ENCODE measurements at places on chromosomes 6 and 20.
A peak's percentile ranks its signal among the peaks of the same experiment; 100 is the strongest.

DNA sequence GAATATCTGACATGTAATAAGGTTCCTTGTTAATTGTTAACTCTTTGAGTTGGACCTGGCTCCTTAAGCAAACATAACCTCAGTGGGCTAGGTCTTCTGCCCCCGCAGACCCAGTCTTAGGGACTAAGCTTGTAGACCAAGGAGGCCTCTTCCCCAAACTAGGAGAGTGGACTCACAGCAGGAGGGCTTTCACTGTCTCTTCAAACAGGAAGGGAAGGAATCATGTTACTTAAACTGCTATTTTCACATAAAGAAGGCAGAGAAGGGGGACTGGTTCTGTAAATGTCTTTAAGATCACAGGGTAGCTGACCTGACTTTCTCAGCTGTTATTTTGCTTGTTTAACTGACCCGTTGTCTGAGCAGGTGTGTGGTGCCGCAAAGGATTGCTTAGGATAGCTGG is 34.9 kb upstream of the PRDM1 start:
- DNase-seq: no peak

- no peak for DNase-seq
Observed at GRCh38 chr20:35767683-35768481, 3.9 kb upstream of the PHF20 start.

GRCh38 chr6:79466207-79466834 is 70.9 kb downstream of the LCA5 start:
- peak; percentile 39 for DNase-seq

DNA sequence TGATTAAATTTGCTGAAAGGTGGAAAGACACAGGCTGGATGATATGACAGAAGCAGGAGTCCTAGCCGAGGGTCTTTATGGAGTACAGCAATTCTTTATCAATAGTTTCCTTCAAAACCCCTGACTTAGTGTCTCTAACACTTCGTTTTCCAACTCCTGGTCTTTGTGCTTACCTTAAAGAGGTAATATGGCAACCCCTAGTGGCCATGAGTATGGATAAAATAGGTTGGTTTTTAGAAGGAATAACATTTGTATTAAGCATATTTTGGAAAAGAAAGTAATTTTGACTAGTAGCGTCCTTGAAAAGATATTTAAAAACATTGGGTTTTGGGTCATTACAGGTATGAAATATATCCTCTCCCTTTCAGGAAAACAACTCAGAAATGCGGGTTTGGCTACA is 51.9 kb downstream of the VGLL2 start:
- no peak for DNase-seq

DNA sequence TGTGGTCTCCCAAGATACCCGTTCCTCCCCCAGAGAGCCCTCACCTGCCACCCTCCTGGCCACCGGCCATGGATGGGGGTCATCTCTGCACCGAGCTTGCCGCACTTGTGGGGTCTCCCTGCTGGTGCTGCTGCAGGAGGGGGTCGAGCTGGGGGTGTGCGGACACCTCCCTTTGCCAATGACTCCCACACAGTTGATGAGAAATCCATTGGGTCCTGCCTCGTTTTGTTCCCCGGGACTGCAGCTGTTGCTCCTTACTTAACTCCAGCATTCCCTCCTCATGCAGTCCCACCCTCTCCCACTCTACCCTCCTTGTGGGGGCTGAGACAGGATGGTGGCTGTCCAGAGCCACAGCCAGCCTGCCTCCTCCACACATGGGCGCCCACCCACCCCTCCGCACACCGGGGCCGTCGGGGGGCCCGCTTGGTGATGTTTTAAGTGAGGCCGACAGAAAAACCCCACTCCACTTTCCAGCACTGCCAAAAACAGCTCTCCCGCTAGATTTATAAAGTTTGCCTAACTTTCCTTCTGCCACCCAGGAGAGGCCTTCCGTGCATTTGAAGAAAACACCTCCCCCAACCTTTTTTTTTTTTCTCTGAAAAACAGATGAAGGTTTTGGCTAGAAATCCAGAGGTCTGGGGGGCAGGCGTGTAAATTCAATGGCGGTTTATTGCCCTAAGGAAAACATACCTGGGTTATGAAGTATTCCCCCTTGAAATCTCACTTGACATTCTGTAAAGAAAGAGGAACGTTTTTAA is 53.5 kb upstream of the APCDD1L start:
- no peak for DNase-seq

DNA sequence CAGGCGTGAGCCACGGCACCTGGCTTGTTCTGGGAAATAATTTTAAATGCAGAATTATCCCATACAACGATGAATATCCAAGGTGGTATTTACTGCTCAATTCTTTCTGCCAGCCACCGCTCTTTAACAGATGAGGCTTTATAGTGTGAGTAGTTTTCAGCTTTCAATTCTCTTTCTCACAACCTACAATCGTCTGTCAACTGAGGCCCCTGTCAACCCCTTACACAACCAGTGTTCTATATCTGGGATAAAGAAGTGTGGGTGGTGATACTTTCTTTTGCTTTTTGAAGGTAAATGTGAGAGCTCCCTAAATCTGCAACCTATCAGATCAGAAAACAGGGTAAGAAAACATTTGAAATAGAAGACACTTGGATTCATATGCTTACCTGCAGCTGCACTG is 22.5 kb downstream of the STAU1 start:
- DNase-seq: no peak

- DNase-seq: no peak
Observed at GRCh38 chr6:135600931-135601330, 103.4 kb upstream of the AHI1 start.

DNA sequence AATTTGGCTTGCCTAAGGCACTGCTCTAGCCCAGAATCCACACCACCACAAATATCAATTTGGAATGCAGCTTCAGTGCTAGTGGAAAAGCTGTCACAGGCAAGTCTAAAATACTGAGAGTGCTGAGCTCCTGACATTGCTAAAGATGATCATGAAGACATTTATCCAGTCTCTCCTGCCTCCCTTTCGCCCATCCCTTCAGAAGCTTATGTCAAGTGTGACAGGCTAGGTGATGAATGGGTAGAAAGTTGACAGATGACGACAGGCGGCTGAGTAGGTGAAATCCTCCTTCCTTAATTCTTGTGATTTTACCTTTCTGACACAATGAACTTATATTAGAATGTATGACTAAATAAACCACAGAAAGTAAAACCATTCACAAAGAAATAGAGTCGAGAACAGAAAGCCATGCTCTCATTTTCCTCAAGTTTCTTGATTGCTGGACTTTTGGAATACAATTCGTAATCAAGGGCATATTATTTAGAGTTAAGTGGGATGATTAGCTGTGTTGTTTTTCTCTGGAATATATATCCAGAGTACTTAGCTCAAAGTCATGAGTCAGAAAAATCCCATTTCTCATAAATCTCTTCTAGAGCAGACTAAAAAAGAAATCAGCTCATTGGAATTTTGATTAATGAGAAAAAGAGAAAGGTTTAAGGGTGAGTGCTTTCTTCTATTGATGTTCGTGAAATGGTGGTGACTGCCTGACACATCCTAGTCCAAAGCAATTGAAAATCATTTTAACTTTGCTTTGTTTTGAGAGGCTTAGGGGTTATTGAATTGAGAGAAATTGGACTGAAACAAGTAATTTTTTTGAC is 1228.2 kb upstream of the CITED2 start:
- no peak for DNase-seq

DNA sequence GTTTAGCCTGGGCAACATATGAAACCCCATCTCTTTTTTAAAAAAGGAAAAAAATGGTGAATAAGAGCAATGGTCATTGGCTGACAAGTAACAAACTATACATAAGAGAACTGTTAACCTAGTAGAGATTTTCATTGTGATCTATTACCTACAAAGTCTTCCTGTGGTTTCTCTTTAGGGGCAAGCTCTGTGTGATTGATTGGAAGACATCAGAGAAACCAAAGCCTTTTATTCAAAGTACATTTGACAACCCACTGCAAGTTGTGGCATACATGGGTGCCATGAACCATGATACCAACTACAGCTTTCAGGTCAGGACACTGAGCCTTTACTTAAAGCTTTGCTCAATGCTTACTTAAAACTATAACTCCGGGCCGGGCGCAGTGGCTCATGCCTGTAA is 19.2 kb downstream of the MGME1 start:
- no peak for DNase-seq

DNA sequence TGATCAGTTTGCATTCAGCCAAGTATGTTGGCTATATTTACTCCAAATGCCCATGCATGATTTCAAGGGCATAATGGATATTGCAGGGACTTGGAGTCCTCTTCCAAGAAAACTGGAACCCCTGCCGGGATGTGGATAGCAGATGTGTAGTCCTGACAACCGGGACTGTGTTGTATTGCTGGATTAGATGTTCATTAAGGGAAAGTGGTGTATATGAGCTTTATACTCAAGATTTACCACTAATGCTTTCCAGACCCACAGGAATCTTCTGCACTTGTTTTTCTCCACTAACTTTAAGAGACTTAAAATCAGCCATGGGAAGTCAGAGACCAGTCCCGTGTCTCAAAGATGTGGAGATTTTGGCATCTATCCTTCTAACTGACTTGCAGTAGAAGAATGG is 770.9 kb downstream of the HDGFL1 start:
- DNase-seq: no peak

GRCh38 chr6:45844986-45845385 is 170.7 kb downstream of the CLIC5 start:
- no peak for DNase-seq

GRCh38 chr6:53361549-53362031 is 12.8 kb upstream of the ELOVL5 start:
- no peak for DNase-seq

- DNase-seq: no peak
Observed at GRCh38 chr20:44480097-44480496, 4.4 kb downstream of the TTPAL start.

DNA sequence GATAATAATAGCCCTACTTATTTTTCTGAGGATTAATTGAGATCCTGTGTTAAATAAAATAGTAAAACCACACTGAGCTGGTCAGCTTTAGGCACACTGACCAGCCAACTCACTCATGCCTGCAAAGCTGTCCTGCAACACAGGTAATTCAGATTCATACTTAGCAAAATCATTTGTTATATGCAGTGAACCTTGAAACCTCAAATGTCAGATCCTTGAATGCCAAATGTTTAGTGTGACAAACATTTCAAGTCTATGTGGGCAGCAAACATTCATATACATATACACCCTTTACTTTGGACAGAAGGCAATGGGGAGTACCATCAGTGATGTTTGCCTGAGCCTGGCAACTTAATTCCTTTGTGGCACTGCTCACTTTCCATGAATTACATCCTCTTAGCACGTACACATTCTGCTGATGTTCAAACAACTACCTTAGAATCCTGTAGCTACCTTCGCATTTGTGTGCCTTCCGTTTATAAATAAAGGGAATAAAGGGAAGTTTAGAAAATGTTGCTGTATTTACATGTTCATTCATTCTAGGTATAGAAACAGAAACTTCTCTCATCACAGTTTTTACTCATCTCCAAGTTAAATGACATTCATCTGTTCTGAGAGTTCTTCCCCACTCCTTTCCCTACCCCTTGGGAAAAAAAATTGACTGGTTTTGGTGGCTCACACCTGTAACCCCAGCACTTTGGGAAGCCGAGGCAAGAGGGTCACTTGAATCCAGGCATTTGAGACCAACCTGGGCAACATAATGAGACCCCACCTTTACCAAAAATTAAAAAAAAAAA is 140.8 kb downstream of the ZFAND3 start:
- no peak for DNase-seq

DNA sequence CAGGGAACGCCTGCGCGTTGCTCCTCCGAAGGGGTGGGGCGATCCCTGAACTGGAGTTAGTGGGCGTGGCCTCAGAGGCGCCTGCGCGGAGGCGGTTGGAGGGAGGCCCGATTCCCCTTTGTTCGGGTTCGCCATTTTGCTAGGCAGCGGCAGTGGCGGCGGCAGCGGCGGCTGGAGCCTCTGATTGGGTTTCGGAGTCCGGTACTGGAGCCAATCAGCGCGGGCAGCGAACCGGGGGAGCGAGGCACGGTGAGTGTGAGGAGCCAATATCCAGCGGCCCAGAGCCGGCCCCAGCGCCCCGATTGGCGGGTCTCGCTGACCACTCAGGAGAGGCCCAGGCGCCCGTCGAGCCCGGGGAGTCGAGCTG is at the start of gene NFYA:
TSS of gene NFYA (plus strand) at position 139 of the 367 bp plus-strand sequence. CDS start 6,116 bp downstream, outside the sequence.
- no peak for DNase-seq

GRCh38 chr6:150606647-150607328 is 7.1 kb downstream of the PLEKHG1 start:
- no peak for DNase-seq

DNA sequence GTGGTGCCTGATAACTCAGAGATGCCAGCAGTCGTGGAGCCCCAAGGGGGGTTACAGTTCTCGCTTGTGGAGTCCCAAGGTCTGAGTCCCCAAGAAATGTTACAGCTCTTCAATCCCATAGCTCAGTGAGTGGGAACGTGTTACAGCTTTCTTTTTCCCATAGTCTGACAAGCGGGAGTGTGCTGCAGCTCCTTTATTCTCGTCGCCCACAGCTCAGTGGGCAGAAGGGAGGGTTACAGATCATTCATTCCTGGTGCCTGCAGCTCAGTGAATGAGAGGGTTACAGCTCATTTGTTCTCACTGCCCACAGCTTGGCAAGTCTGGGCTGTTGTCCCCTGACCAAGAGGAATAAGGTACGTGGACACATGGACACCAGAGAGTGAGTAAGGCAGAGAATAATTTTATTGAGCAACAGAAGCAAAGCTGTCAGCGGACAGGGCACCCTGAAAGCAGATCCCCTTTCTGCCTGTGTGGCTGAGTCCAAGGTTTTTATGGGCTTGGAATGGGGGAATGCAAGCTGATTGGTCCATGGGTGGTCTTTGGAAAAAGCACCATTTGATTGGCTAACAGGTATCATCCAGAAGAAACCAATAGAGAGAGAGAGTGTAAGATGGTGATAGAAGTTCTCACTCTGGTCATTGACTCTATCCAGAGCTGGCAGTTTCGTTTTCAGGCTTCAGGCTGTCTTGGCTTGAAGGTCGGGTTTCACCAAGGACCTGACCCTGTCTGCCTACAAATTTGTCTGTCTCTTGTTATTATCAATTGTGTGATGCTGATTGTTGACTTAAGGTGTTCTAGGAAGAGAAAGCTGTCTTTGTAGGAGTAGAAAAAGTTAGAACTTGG is 16.4 kb downstream of the RNF217 start:
- no peak for DNase-seq

- peak; percentile 47 for DNase-seq
Observed at GRCh38 chr20:50654904-50655303, 36.4 kb downstream of the RIPOR3 start.

- DNase-seq: no peak
Observed at GRCh38 chr20:36336954-36337704, 31.0 kb downstream of the DLGAP4 start.

- no peak for DNase-seq
Observed at GRCh38 chr6:156281266-156281665, 495.9 kb upstream of the ARID1B start.
